ENCODE measurements at places on chromosomes 1 and 21.

- H3K36me3 ChIP-seq = no peaks in the 10 kb centered on the region
- no peak overlapping the region for H3K4me3 ChIP-seq
- H3K27me3 ChIP-seq = no peaks in the 10 kb centered on the region
- H3K4me1 ChIP-seq = peaks cover 56% of the 10 kb centered on the region
- peak; percentile 86 for DNase-seq
Observed at GRCh38 chr1:12436817-12437599, 181.0 kb downstream of the DHRS3 start.

DNA sequence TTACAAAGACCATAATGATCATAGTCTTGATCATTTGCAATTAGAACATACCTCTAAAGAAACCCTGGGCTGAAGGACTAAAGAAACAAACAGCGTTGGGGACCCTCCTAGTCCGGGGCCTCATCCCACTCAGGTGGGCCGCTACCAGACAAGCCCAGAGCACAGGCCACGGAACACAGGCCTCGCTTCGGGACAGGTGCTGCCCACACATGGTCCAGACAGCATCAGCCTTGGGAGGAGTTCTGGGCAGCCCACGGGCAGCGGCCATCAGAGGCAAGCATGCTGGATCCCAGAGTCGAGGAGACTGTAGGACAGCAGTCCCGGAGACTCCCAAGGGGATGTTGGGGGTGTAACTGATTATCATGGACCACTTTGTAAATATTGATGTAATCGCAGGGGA, 4.9 kb downstream of the C2CD2 start:
- H3K36me3 ChIP-seq = no peaks in the 10 kb centered on the region
- H3K27ac ChIP-seq = no peak overlapping the region
- no peaks in the 10 kb centered on the region for H3K27me3 ChIP-seq
- DNase-seq = no peak
- H3K4me3 ChIP-seq = no peak overlapping the region

- H3K4me3 ChIP-seq = 0 out of 2 replicates have a peak overlapping the region, but pooled peaks have one; percentile 9
- H3K4me1 ChIP-seq = peaks cover 22% of the 10 kb centered on the region
Observed at GRCh38 chr21:28614791-28615190, 377.9 kb downstream of the LTN1 start.

DNA sequence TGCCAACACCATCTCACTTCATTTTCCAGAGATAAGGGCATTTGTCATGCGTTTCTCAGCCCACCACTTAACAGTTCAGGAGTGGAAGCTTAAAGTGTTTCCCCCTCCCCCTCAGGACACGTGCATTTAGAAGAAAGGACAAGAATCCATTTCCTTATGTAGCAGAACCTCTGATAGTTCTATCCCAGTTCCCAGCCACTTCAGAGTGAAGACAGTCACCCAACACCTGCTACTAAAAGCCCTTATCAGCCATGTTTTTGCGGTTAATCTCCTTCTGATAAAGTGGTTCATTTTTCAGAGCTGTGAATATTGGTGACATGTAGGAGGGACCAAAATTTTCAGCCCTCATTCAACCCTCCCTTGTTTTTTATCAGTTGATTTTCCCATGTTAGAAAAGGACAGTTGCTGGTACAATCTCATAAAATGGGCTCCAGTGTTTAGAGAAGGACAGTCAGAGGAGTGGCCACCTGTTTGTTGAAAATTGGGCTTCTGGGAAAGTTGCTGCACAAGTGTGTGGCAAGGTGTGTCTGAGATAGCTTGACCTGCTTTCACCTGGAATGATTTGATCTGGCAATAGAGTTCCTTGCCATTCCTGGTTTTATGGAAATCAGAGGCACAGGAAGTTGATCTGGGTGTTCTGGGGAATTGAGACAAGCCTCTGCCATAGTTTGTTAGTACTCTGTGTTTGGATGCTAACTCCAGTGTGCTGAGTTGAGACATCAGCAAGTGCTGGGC, 114.0 kb downstream of the PPP1R12B start:
- H3K36me3 ChIP-seq = no peaks in the 10 kb centered on the region
- no peak overlapping the region for H3K27ac ChIP-seq
- no peak overlapping the region for H3K4me3 ChIP-seq
- no peaks in the 10 kb centered on the region for H3K27me3 ChIP-seq
- no peak for DNase-seq

GRCh38 chr1:22285549-22286396, 142.9 kb upstream of the WNT4 start:
- DNase-seq = no peak
- H3K36me3 ChIP-seq = no peaks in the 10 kb centered on the region
- H3K27ac ChIP-seq = no peak overlapping the region
- H3K4me3 ChIP-seq = no peak overlapping the region

- no peak for DNase-seq
- H3K27me3 ChIP-seq = no peaks in the 10 kb centered on the region
- no peak overlapping the region for H3K4me3 ChIP-seq
- no peaks in the 10 kb centered on the region for H3K4me1 ChIP-seq
- H3K27ac ChIP-seq = no peak overlapping the region
Observed at GRCh38 chr1:61237659-61238358, 155.4 kb downstream of the NFIA start.
